LNCaP clone FGC (cell line): ENCODE measurements at places on chromosomes 5 and 9.

- no peak for DNase-seq
These were observed 193.6 kb downstream of the HSPA4 start for GRCh38 chr5:133245191-133246052.

DNA sequence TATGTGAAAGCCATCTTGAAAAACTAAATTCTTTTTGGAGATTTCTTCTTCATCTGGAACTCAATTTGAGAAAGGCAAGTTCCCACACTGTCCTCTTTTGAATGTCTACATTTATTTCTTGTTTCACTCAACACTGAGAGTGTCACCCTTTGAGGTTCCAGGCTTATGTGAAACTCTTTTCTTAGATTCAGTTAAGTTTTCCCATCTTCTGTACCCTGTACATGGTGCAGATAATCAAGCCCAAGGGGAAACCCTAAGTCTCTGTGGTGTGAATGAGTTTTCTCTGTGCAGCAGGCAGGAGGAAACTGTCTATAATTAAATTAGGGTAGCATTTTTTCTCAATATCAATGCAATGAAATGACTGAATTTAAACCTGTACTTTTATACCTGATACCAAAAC is 72.3 kb upstream of the PRLR start:
- DNase-seq, result no peak

- DNase-seq, result no peak
These were observed 487.7 kb downstream of the SEMA5A start for GRCh38 chr5:9058161-9058560.

- DNase-seq, result no peak
These were observed 30.1 kb upstream of the NFIB start for GRCh38 chr9:14344053-14344524.

DNA sequence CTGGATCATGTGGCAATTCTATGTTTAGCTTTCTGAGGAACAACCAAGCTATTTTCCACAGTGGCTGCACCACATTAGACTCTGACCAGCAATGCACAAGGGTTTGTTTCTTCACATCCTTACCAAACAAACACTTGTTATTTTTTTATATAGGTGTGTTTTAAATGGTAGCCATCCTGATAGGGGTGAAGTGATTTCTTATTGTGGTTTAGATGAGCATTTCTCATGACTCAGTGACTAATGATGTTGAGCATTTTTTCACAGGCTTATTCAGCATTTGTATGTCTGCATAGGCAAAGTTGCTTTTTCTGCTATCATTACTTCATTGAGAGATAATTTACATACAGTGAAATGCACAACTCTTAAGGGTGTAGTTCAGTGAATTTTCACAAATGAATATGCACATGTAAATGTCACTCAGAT is 36.0 kb downstream of the ANKRD33B start:
- DNase-seq, result no peak

DNA sequence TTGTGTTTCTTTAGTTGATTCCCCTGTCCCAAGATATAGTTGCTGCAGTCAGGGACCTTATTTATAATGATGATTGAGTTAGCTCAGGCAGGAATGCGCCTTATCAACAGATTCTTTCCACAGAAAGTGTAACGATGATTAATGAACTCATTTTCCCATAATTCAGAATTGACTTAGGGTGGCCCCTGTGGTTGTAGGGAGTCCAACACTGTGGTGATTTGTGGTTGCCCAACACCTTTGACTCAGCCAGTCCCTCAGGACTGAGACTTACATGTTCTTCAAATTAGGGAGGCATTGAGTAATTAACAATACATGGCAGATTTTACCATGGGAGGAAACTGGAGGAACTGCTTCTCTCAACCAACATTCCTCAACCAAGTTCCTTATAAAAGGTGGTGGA is 221.9 kb downstream of the GABRG2 start:
- no peak for DNase-seq
